ENCODE measurements at places on chromosomes 12 and 14. TPM values are rescaled to one million over a fixed set of nuclear protein-coding genes. Genes with fewer than 3 reads are reported as not detected.

DNA sequence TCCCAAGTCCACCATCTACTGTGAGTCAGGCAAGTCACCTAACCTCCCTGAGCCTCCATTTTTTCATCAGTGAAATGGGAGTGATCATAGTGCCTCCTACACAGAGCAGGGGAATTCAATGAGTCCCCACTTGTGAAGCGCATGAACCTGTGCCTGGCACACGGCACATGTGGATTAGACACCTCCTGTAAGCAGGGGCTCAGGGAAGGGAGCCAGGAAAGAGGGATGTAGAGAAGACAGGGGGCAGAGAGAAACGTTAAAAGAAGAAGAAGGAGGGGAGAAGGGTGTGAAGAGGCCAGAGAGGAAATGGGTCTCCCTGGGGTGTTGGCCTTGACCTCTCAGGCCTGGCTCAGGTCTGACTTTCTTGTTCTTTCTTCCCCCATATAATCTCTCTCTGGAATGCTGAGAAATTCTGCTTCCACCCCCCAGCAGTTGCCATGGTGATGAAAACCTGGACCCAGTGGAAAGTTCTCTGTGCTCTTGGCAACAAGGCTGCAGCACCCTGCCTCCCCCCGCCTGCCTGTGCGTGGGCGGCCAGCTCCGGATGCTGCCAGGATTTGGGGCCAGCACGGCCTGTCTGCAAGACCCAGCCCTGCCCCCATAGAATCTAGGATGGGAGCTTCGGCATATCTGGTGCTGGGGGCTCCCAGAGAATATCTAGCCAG, 94.5 kb downstream of the CALM1 start:
- no peak for DNase-seq

B4GALNT1 gene
- 34.1 TPM for total RNA-seq

DNA sequence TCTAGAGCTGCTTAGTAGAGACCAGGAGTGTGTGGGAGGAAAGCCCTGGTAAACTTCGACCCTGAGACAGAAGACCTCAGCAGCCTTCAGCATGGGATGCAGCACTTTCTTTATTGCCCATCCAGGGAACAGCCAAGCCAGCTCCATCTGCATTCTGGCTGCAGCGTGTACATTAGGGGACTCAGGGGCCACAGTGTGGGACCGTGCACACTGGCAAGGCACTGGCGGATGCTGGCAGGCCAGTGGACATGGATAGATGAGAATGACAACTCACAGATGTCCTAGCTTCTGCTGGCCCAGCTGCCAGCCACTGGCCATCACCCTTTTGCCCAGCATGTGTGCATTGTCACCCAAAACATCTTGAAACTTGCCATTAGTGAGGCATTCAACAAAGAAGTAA, 12.5 kb downstream of the PLD4 start:
- DNase-seq = no peak

- peak; percentile 41 for DNase-seq
Observed at GRCh38 chr14:20751963-20752562, 6.4 kb downstream of the EDDM3A start.

GRCh38 chr12:26124446-26125399, at the start of gene BHLHE41:
Gene BHLHE41, minus strand, starts transcription at chr12:26125037. Its CDS starts 258 bp downstream, at chr12:26124779.
- DNase-seq = peak; percentile 11

MIP gene
- total RNA-seq = not detected

GRCh38 chr12:108912361-108912760, 32.5 kb downstream of the DAO start:
- DNase-seq = no peak

FIGNL2 gene
- 0.10 TPM for total RNA-seq

DNA sequence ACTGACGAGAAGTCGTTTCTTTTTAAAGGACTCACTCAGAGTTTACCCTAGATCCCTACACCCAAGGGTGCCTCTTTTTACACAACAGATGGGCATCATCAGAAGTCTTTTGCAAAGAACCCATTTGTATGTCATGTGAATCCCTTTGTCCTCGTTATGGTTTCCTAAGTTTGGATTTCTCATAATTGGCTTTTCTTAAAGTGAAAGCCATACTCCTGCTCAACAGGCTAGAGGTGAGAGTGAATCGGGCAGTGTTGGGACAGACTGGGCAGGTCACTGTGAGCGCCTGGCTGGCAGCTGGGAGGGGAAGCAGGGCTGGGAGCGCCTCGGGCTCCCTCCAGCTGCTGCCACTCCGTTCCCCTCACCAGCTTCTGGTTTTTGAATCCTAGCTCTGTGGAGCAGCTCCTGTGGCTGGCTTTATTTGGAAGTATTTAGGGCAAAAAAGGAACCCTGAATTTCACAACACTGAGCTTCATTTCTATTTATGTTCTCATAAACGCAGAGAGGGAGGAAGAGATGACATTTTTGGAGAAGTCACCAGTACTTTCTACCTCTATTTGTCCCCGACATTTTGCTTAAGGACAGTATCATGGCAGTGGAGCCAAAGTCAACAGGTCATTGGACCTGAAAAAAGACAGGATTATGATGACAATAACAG, 63.8 kb upstream of the ACTN1 start:
- no peak for DNase-seq

RAPGEF3 gene
- total RNA-seq = 4.1 TPM

- no peak for DNase-seq
Observed at GRCh38 chr12:57619434-57620244, 8.4 kb downstream of the ARHGEF25 start.

OTOGL gene
- 0.02 TPM for total RNA-seq

- DNase-seq = no peak
Observed at GRCh38 chr12:115374480-115375185, 690.7 kb upstream of the TBX3 start.

DNA sequence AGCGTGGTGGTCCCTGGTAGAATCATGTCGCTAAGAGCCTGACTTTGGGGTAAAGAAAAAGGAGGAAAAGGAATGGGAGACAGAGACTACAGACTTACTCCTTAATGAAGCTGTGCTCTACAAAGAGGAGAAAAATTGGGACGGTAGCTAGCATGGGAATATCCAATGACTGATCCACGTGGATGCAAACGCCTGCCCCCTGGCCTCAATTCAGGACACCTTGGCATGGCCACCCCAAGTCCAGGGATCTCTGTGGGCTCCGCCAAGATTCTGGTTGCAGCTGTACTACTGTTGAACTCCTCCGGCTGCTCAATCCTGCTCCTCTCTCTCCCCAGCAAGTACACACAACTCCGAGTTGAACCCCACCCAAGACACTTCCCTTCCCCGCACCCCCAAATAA, 70.5 kb upstream of the DIO3 start:
- DNase-seq = no peak

DNA sequence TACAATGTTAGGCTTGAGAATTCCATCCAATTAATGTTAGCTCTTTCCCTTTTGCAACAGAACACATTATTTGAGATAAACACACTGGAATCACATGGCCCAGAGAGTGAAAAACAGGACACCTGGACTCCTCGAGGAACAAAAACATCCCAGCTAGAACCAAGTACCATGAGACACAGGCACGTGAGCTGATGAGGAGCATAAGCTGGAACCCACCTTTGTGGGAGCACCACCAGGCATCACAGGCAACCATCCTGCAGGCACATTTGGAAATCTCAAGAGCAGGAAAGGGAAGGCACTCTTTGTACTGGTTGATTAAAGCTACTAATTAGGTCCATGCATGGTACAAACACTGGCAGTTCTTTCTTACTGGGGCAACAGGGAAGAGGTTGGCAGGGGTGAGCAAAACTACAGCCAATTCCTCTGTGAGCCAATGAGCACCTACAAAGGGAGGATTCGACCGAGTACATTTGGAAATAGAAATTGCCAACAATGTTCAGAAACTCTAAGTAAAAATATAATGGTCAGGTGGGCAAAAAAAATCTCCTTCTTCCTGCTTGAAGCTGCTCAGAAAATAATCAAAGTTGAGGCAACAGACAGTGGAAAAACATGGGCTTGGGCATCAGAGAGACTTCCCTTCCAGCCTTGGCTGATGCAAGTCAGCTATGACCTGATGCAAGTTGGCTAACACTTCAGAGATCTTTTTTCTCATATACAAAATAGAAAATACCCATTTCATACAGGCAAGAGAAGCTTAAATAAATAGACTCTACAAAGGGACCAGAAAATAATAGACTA, 216.7 kb downstream of the NUAK1 start:
- DNase-seq = no peak

DNA sequence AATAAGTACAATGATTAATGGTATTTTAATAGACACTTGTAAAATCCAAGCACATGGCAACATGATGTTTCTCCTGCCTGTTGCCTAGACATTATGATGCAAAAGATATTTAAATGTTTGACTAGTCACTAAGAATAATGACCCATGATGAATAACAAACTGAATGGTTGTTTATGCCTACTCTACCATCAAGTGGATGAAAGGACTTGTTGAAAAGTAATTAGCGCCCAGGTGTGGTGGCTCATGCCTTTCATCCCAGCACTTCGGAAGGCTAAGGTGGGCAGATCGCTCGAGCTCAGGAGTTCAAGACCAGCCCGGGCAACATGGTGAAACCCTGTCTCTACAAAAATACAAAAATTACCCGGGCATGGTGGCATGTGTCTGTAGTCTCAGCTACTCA, 30.7 kb downstream of the KIF21A start:
- no peak for DNase-seq

DNA sequence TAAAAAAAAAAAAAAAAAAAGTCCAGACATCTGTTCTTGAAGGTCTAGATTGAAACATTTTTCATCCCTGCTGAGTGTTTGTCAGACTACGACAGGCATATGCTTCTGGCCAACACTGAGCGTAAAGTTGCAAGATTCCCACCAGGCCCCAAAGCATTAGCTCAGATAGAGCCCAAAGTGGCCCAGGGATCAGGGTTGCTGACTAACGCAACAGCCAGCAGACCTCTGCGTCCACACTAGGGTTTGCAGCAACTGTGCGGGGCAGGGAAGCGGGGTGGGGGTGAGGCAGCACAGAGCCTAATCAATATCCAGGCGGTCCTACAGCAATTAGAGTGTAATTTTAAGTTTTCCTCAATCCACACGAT, 55.7 kb downstream of the SSH1 start:
- no peak for DNase-seq

DNA sequence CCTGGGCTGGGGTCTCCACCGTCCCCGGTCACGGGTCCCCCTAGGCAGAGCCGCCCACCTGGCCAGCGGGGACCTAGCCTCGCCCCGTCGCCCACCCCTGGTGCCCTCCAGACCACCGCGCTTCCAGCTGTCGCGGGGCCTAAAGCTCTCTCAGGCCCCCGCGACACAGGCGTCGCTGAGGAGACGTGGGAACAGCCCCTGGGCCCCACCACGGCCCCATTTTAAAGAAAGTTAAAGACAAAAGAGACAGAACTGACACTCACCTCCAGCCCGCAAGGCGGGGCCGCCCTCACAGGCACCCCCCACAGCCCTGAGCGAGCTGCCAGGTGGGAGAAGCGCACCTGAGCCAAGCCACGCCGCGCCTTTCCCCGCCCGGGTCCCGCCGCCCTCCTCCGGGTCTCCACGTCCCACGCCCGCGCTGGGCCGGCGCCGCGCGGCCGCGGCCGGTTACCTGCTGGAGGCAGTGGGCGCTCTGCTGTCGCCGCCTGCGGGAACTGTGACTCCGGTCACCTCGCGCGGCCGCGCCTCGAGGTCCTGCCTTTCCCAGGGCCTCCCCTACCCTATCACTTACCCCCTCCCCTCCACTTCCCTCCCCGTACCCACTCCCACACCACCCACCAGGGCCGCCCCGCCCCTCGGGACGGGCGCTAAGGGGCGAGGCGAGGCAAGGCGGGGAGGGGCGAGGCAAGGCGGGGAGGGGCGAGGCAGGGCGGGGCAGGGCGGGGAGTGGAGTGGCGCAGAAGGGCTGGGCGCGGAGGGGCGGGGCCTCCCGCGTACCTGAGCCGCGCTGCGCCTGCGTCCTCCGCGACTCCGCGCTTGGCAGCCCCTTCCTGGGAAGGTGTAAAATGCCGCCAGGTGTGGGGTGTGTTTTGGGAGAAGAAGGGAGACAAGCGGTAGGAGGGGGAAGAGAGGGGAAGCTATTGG, 31.2 kb downstream of the TC2N start:
- no peak for DNase-seq

DNA sequence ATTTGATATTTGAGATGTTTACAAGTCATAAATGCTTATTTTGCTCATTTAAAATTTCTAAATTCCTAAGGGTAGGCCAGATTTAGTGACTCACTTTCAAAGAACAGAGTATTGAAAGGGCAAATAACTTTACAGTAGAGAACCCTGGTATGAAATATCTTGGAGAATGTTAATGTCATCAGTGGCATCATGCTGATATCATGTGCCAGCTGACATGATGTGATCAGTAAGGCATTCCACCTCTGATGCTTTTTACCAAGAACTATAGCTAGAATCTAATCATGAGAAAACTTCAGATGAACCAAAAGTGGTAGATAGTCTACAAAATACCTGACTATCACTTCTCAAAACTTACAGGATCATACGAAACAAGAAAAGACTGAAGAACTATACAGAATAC, 2.9 kb upstream of the FLRT2 start:
- DNase-seq = peak; percentile 21

GRCh38 chr12:62716866-62717525, 218.0 kb downstream of the PPM1H start:
- DNase-seq = no peak

AVPR1A gene
- not detected for total RNA-seq

- no peak for DNase-seq
Observed at GRCh38 chr12:123944696-123945095, 27.9 kb downstream of the CCDC92 start.

CCDC177 gene
- total RNA-seq = not detected

TRPV4 gene
- 0.50 TPM for total RNA-seq

DNA sequence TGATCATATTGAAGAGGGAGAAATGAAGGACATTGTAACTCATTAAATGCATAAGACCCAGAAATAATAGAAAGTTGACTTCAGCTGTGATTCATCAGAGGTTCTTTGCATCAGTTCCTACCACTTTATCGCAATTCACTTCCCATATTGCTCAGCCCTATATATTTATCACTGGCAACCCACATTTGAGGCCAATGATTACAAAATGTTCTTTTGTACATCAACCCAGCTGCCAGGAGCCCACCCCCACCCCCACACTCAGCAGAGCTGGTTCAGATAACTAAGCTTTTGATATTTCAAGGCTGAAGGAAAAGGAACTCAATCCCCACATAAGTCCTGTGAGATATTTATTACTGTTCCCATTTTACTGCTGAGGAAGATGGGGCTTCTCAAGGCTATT, 51.2 kb upstream of the TMPO start:
- DNase-seq = no peak

TAS2R13 gene
- 0.13 TPM for total RNA-seq

- no peak for DNase-seq
Observed at GRCh38 chr14:39398382-39398781, 33.9 kb downstream of the FBXO33 start.

DNA sequence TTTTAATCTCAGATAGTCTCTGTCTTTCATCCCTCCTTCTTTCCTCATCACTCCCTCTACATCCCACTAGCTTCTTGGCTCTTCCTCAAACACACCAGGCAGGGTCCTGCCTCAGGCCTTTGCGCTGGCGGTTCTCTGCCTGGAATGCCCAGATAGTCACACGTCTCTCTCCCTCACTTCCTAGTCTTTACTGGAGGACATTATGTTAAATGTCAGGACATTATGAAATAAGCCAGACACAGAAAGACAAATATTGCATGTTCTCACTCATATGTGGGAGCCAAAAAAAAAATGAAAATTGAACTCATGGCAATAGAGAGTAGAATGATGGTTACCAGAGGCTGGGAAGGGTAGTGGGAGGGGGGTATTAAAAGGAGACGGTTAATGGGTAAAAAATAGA, 442.0 kb downstream of the MED13L start:
- DNase-seq = no peak
